CD14-positive monocyte (primary cell): ENCODE measurements at places on chromosomes 13 and 19. TPM values are rescaled to one million over a fixed set of nuclear protein-coding genes. Genes with fewer than 3 reads are reported as not detected.

- no peaks in the 10 kb centered on the region for H3K4me1 ChIP-seq
- no peaks in the 10 kb centered on the region for H3K36me3 ChIP-seq
- DNase-seq, result no peak
- H3K27me3 ChIP-seq, result no peaks in the 10 kb centered on the region
- H3K4me3 ChIP-seq, result no peak overlapping the region
Observed at GRCh38 chr13:53214433-53214832, 185.8 kb downstream of the OLFM4 start.

Gene CYP4F12
- polyA plus RNA-seq, result not detected

DNA sequence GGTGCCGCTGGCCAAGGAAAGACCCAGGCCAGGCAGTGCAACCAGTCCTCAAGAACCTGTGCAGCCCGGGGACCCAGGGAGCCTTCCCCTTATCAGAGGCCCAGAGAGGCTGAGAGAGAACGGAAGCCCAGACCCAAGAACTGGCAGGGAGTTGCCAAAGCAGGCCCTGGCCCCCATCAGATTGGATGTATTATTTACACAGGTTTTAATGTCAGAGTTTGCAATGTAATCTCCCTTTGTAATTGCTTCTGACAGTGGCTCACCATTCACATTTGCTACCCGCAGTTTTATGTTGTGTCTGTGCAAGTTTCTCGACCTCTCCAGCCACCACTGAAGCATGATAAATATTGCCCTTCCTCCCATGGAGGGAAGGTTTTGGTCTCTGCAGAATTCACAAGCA, 660.9 kb downstream of the LIG4 start:
- no peaks in the 10 kb centered on the region for H3K4me1 ChIP-seq
- H3K27ac ChIP-seq, result no peak overlapping the region
- H3K27me3 ChIP-seq, result no peaks in the 10 kb centered on the region
- no peaks in the 10 kb centered on the region for H3K36me3 ChIP-seq

Gene PLK5
- polyA plus RNA-seq, result not detected

GRCh38 chr13:33150126-33150525, 133.9 kb downstream of the KL start:
- H3K36me3 ChIP-seq, result no peaks in the 10 kb centered on the region
- H3K4me1 ChIP-seq, result no peaks in the 10 kb centered on the region
- no peak overlapping the region for H3K4me3 ChIP-seq
- H3K27me3 ChIP-seq, result no peaks in the 10 kb centered on the region
